Foreskin keratinocyte (primary cell): ENCODE measurements at places on chromosomes 12 and 14. TPM values are rescaled to one million over a fixed set of nuclear protein-coding genes. Genes with fewer than 3 reads are reported as not detected.
A peak's percentile ranks its signal among the peaks of the same experiment; 100 is the strongest.

DNA sequence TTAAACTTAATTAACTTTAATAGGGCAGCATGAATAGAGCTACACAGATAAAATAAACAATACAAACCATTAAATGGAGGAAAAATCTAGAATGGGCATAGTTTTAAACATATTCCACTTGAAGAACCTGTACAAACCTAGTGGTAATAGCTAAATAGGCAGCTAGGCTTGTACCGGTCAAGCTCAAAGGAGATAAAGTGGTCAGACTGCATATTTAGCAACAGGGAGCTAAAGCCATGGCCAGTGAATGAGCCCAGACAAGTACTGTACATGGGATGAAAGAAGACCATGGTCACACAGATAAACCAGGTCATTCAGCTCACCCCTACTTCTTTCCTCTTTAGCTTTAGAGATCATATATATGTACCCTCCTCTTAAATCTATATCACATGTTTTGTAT lies 186.6 kb upstream of the KRR1 start:
- no peak for DNase-seq

GRCh38 chr12:62319058-62319457 lies 58.9 kb downstream of the USP15 start:
- no peak for DNase-seq

GRCh38 chr12:89348894-89349699 lies 3.2 kb downstream of the DUSP6 start:
- DNase-seq: no peak

DNA sequence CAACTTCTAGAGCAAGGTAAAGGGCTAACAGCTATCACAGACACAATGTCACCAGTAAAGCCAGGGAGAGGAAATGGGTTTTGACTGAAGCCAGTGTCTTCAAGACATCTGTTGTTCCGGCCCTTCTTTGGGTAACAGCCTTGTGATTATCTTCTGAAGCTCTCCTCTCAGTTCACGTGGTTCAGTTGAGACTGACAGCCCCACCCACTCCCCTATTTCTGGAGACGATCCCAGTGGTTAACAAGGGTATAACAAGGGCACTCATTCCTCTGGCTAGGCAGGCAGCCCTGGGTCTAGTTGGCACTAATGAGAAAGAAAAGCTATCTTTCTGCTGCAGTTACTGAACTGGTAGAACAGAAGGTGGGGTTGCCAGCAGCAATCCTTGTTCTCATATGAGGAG lies 6.9 kb downstream of the GNPTAB start:
- DNase-seq: no peak

DNA sequence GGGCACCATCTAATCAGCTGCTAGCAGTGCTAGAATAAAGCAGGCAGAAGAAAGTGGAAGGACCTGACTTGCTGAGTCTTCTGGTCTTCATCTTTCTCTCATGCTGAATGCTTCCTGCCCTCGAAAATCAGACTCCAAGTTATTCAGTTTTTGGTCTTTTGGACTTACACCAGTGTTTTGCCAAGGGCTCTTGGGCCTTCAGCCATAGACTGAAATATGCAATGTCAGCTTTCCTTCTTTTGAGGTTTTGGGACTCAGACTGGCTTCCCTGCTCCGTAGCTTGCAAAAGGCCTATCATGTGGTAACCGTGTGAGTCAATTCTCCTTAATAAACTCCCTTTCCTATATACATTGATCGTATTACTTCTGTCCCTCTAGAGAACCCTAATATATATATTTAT lies 159.3 kb downstream of the SLCO1B3 start:
- no peak for DNase-seq

- DNase-seq: no peak
Observed at GRCh38 chr14:30854492-30854891, 19.9 kb upstream of the COCH start.

DNA sequence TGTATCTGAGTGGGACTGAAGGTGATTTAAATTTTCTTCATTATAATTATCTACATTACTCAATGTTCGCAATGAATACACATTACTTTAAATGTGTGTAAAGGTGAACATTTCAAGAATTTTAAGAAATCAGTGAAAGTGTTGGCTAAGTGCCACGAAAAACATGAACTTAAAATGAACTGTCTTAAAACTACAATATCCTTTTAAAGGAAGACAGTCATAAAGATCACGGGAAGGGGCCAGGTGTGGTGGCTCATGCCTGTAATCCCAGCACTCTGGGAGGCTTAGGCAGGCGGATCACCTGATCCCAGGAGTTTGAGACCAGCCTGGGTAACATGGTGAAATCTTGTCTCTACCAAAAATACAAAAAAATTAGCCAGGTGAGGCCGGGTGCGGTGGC lies 11.2 kb downstream of the MOK start:
- DNase-seq: no peak

GRCh38 chr12:128687851-128688250 lies 135.9 kb downstream of the SLC15A4 start:
- no peak for DNase-seq

GRCh38 chr14:100568164-100568997 lies 18.8 kb downstream of the BEGAIN start:
- no peak for DNase-seq

- DNase-seq: no peak
Observed at GRCh38 chr14:39554576-39554975, 122.3 kb upstream of the FBXO33 start.

DNA sequence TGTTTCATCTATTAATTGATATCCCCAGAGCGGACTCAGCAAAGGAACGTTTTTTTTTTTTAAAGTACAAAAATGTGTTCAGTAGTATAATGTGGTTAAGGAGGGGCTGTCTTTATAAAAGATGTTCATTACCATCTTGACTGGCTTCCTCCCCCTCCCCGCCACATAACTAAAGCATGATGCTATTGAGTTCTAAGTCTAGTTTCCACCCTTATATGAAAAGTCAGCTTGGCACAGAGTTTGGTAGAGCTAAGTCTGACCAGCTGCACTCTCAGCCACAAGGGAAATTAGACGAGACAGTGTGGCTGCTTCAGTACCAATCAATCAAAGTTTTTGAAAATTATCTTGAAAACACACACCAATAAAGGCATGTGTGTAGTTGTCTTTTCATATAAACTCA lies 1.9 kb upstream of the MYBPC1 start:
- no peak for DNase-seq

- DNase-seq: peak; percentile 66
Observed at GRCh38 chr12:2268471-2269286, 215.9 kb downstream of the CACNA1C start.

TSHR gene
- total RNA-seq: not detected in 2 replicates

CAPZA3 gene
- not detected in 2 replicates for total RNA-seq
